ENCODE measurements at places on chromosomes 5 and 9. TPM values are rescaled to one million over a fixed set of nuclear protein-coding genes. Genes with fewer than 3 reads are reported as not detected.

SLC23A1 gene
- not detected for total RNA-seq

OCLN gene
- total RNA-seq: 1.3 TPM

PCDHGA6 gene
- 1.5 TPM for total RNA-seq

NPR3 gene
- 0.13 TPM for total RNA-seq
